Stimulated activated CD4-positive, alpha-beta T cell treated with anti-CD3 and anti-CD28 coated beads, Interleukin-15, amount 100 ng/mL, for 1 hour (primary cell): ENCODE measurements at places on chromosomes 16 and 17.

- DNase-seq = no peak
Observed at GRCh38 chr17:65800655-65801054, 239.2 kb upstream of the AXIN2 start.

DNA sequence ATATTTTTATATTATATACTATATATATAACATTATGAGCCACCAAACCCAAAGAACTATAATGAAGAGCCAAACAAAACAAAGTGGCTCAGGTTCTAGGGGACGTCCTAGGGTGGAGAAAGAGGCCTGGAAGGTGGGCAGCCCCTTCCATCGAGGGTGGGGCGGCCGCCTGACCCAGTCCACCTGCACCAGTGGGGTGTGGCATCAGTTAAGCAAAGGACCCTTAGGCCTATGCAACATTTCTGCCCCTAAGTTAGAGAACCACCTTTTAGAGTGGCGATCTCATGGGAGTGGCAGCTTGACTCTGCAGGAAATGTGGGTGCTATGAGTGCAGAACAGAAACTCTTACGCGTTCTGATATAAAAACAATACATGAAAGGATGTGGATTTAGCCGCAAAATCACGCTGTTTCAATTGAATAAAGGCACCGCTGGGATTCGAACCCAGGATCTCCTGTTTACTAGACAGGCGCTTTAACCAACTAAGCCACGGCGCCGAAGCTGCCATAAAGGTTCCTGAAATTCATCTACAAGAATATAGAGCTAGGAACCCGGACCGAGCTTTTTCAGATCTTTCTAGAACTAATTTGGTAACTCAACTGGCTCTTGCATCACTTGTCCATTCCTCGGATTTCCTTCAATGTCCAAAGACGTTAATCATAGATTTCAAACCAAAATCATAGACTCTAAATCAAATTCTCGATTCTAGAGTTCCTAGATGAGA is 15.6 kb upstream of the AURKB start:
- DNase-seq = peak; percentile 37

- DNase-seq = no peak
Observed at GRCh38 chr16:8725513-8726178, 51.2 kb downstream of the ABAT start.

GRCh38 chr16:4367393-4367856 is 4.2 kb upstream of the VASN start:
- DNase-seq = no peak

DNA sequence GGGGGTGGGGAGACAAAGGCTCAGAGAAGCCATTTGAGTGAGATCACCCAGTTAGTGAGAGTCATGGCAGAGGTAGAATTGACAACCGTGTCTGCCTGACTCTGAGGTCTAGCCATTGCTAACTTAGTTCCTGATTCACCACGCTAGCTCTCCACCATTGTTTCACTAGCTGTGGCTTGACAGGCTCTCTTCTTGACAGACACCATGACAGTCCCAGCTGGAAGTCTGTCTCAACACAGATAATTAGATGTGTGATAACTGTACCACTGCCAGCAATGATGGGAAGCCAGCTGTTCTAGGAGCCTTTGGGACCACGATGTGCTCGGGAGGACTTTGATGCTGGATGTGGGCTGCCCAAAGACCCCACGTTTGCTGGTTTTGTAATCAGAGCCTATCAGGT is 170.5 kb upstream of the CACNG3 start:
- no peak for DNase-seq

DNA sequence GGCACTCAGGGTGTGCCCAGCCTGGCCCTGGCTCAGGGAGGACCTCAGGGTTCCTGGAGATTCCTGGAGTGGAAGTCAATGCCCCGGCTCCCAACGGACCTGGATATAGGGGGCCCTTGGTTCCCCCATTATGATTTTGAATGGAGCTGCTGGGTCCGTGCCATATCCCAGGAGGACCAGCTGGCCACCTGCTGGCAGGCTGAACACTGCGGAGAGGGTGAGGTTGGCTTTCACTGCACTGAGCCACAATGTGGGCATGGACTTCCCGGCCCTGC is 23.6 kb downstream of the USP6 start:
- no peak for DNase-seq

- DNase-seq = no peak
Observed at GRCh38 chr16:87834668-87835473, 34.4 kb downstream of the SLC7A5 start.

GRCh38 chr16:26710450-26710849 is 356.3 kb upstream of the C16orf82 start:
- DNase-seq = no peak
